ENCODE measurements at places on chromosomes 1 and 21.
A peak's percentile ranks its signal among the peaks of the same experiment; 100 is the strongest.

DNA sequence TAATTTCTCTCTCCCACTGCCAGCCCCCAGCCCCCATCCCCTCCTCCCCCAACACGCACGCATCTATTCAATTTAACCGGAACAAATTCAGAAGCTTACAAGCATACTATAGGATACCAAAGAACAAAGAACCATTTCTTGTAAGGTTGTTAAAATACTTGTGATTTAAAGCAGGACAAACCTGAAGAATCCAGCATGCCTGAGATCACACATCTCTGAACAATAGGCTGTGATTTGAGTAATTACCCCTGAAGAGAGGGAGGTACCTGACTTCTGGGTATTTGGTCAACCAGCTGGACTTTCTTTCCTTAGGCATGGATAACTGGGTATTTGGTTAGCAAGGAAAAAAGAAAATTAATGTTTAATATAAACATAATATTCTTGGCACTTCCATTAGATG, 105.1 kb downstream of the NMNAT2 start:
- DNase-seq = no peak

DNA sequence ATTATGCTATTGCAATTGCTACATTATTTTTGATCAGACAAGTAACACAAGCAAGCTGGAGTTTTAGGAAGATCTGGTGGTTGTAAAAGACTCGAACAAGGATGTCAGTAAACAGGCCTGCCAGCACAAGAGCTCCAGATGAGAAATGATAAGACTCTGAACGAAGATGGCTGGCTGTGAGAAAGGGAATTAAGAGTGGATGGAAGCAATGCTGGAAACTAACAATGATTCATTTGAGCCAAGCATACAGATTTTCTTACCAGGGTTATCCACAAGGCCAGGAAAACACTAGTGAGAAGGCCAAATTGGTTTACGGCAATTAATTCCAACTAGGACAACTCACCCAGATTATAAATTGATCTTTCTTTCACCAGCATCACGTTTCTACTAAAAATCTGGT, 54.2 kb downstream of the NRIP1 start:
- DNase-seq = no peak

GRCh38 chr1:66752000-66752592, at the start of gene DYNLT5:
TSS of gene DYNLT5 (plus strand) at chr1:66752459. CDS start at chr1:66754659, 2,200 bp downstream.
- peak; percentile 66 for DNase-seq

- no peak for DNase-seq
These were observed 22.5 kb downstream of the MYOG start for GRCh38 chr1:203063287-203063686.

- peak; percentile 91 for DNase-seq
These were observed at the start of gene OLFML2B for GRCh38 chr1:162023547-162024501. TSS of gene OLFML2B (minus strand) at chr1:162023869. CDS start at chr1:162023430, 439 bp downstream.

GRCh38 chr1:65067491-65068201, 80.4 kb upstream of the AK4 start:
- DNase-seq = peak; percentile 64

All from hepatic stellate cell (primary cell).